HCEC 1CT (cell line): ENCODE measurements at places on chromosomes 5 and 9.
A peak's percentile ranks its signal among the peaks of the same experiment; 100 is the strongest.

GRCh38 chr5:74433255-74433895 lies 207.2 kb downstream of the ENC1 start:
- no peak for DNase-seq

GRCh38 chr9:136316896-136317676 lies 10.3 kb upstream of the GPSM1 start:
- DNase-seq = no peak

DNA sequence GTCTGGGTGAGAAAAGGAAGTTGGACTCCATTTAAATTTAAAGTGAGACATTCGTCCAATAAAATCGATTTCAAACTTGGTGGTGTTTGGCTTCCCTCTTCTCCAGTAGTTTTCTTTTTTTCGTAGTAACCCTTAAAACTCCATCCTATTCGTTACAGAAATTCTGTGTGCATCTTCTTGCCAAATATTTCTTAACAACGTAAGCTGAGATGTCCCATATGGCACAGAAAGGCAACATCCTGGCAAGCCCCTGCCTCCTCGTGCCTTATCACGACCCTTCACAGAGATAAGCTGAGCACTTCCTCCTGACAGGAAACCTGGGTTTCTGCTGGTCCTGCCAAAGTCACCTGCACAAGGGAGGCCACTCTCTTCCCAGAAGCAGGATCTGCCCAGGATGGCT lies 11.8 kb upstream of the ADAMTS2 start:
- DNase-seq = no peak

GRCh38 chr5:159850160-159850559 lies 66.1 kb upstream of the ADRA1B start:
- DNase-seq = peak; percentile 75

DNA sequence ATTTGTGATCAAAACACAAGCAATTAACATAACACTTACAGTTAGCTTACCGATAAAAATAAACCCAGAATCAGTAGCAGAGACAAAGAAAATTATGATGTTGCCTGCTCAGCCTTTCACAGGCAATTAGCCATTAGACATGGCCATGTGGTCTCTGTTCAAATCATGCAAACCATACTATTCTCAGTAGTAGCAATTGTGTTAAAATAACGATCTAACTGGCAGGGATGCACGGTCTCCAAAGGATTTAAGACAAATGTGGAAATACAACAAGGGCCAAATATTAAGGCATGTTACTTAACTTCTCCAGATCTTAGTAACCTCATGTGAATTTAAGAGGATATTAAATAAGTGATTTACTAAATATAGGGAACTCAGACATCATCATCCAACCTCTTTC lies 59.5 kb downstream of the PTBP3 start:
- DNase-seq = no peak

DNA sequence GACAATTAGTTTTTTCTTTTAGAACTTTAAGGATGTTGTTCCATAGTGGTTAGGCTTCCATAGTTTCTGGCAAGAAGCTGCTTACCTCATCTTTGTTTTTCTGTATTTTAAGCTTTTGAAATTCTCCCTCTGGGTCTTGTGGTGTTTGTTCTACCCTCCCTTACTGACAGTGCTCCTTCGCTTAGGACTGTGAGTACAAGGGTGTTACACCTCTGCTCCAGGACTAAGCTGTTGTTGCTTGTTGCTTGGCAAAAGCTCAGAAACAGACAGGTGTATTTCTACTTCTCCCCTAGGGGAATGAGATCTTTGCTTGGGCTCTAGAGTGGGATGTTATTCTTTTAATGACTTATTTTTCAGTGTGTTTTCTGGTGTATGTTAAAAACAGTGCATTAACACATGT lies 225.2 kb downstream of the WDR70 start:
- DNase-seq = no peak

GRCh38 chr5:158525663-158526062 lies 574.1 kb downstream of the EBF1 start:
- no peak for DNase-seq

GRCh38 chr9:33146298-33146697 lies 20.8 kb downstream of the B4GALT1 start:
- DNase-seq = no peak

- DNase-seq = no peak
These were observed 27.6 kb upstream of the GLRA1 start for GRCh38 chr5:151952238-151952637.

DNA sequence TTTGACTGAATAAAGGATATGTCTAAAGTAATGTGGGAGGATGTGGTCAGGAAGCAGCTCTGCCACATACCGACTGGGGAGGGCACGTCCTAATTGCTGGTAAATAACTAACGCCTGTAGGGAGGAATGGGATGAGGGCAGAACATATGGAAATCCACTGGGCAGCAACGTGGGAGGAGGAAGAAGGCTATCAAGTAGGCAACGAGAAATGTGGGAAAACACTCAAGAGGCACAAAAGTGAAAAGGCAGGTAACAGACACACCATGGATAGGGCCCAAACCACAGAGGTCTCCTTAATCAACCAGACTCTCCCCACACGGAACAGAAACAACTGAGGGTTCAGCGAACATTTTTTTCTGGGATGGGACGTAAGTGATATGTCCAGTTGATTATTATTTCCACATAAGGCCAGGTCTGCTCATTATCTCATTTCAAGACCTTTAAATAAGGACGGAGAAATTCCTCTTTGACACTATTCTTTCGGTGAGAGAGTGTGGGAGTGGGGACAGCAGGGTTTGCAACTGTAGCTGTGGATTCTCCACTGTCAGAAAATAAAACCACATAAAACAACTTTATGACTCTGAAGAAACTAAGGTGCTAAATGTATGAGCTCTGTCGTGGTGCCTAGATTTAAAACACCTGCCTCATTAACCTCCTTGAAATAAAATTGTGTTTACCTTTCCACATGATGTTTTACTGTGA lies 17.0 kb downstream of the IARS1 start:
- no peak for DNase-seq

GRCh38 chr9:38346811-38347210 lies 45.7 kb upstream of the ALDH1B1 start:
- DNase-seq = no peak

DNA sequence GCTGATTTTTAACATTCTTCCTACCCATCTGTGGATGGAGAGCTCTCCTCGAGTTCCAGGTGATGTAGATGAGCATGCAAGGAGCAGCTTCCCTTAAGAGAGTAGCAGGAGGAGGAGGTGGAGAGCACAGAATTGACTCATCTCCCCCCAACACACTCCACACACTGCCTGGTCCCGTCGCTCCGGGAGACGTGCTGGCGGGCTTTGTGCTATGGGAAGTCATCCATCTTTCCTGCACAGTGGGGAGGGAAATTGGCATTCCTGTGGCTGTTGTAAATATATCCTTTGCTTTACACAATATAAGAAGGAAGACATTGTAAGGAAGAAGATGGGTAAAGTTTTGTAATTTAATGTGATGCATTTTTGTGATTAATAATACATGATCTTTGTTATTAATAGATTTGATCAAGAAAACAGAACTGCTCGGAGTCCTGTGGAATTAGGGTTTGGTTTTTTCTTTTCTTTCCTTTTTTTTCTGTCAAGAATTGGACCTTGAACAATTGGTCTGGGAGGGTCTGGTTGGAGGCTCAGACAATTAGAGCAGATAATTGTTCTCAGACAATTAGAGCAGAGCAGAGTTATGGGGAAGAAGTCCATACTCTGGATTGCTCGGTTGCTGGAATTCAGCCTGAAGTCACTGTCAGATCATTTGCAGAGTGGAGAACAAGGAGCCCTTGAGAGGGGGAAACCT lies 297.8 kb downstream of the GADD45G start:
- DNase-seq = no peak

DNA sequence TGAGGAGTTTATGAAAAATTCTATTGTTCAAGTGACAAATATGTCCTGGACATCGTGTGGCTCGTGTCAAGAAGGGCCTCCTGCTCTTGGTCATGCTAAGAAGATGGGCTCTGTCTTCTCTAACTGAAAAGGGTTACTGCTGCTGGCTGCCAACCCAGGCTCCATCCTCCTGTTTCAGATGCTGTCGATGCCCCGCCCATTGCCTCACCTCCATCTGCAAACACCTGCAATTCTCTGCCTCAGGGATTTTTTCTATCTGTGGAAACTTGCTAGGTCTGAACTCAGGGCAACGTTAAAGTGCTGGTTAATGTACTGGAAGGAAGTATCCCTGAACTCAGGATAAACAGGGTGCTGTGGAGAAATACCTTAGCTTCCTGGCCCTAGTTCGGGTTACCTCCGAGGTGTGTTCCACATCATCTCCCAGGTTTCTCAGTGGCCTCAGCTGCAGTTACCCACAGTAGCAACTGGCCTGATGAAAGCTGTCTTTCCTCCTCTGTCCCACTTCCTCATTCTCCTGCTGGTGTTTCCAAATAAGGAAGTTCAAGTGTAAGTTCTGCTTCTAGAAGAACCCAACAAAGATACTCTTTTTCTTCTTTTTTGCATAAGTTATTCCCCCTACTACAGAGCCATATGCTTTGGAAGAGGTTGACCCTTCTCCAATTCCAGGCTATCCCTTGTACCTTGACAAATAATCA lies 151.7 kb upstream of the SMIM23 start:
- DNase-seq = no peak

GRCh38 chr5:56608217-56608925 lies 207.0 kb upstream of the MAP3K1 start:
- no peak for DNase-seq

DNA sequence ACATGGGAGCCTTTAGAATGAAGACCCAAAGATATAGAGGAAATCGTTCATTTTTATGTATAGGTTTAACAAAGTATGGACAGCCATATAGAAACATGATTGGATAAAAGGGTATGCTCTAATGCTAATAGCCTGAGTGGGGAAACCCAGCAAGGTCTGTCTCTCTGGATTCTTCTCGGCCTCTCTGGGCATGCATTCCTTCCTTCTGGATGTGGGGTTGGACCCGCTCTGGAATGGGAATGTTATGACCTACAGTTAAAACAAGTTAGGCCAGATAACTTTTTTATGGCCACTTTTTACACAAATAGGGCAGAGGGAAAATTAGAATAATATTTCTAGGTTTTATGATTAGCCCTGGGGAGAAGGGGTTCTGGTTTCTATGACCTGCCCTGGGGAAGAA lies 103.2 kb downstream of the ARSB start:
- no peak for DNase-seq

DNA sequence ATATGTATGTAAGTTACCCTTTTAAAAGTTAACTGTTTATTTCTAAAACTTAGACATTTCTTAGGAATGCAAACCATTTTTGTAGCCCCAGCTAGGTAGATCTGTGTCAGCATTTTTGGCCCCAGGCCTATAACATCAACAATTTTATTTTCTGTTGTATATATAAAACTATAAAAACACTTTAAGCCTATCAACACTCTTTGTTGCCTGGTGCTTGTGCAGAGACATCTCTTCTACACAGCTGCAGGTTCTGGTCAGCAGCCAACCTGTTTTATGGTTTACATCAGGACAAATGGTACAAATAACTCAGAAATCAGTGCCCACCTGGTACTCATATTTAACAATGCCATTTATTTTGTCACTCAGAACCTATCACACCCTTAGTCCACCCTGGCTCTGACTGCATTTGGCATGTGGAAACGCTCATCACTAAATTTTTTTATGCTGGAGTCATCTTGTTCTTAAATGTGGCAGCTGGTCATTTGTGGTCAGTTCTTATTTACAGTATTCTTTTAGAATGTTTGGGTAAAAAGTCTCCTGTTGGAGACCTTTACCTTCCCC lies 173.4 kb downstream of the DNAH5 start:
- peak; percentile 86 for DNase-seq

GRCh38 chr5:62182802-62183201 lies 123.2 kb upstream of the KIF2A start:
- no peak for DNase-seq

- DNase-seq = no peak
These were observed 26.0 kb downstream of the GAPT start for GRCh38 chr5:58517198-58517597.
